ENCODE measurements at places on chromosomes 12 and 14.

DNA sequence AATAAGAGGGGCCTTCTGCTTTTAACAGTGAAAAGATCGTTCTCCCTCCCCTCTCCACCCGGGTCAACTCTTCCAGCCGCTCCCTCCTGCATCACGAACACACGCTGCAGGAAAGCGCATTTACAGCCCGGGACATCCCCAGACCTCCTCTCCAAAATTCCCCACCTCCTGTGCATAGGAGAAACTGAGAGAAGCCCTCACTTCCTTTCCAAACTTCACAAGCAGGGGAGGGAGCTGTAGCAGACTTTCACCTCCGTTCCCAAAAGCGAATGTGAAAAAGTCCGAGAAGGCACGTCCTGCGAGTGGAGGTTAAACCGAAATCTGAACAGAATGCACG is 513 bp downstream of the BCAT1 start:
- ATAC-seq: peak; percentile 25

DNA sequence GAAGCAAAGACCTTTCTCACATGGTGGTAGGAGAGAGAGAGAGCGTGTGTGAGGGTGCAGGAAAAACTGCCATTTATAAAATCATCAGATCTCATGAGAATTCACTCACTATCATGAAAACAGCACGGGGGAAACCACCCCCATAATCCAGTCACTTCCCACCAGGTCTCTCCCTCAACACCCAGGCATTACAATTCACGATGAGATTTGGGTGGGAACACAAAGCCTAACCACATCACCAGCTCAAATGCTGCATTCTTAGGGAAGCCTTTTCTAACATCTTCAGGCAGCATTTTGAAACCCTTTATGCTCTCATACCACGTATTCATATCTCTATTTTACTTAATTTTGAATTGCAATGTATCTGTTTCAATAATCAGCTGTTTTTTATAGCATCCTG is 165.9 kb downstream of the TMTC3 start:
- no peak for ATAC-seq

DNA sequence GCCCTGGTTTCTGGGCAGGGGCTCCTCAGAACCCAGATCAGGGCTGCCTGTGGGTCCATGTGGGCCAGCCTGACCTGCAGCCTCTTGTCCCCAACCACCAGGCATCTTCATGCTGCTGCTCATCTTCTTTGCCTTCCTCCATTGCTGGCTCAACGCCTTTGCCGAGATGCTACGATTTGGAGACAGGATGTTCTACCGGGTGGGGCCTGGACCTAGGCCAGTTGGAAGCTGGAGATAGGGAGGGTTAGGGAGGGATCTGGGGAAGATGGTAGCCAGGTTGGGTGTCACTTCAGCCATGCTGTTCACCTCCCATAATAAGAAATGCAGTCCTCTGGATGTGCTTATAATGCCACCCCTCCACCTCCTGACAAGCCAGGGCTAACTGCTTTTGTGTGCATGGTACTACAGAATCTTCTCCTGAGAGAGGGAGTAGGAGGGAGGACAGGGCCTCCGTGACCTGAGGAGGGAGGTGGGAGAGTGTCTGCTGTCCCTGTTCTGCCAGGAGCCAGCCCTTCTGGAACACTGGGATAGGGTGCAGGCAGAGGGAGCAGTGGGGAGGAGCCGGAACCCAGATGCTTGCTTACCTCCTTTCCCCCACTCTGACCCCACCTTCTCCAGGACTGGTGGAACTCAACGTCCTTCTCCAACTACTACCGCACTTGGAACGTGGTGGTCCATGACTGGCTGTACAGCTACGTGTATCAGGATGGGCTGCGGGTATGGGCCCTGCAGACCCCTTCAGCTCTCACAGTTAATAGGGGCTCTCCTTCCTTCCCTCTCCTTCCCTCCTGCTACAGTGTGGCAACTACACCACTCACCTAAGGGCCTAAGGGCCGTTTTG is 17.6 kb downstream of the SOAT2 start:
- no peak for ATAC-seq

GRCh38 chr14:85947461-85948139 is 417.7 kb downstream of the FLRT2 start:
- ATAC-seq: peak; percentile 56

DNA sequence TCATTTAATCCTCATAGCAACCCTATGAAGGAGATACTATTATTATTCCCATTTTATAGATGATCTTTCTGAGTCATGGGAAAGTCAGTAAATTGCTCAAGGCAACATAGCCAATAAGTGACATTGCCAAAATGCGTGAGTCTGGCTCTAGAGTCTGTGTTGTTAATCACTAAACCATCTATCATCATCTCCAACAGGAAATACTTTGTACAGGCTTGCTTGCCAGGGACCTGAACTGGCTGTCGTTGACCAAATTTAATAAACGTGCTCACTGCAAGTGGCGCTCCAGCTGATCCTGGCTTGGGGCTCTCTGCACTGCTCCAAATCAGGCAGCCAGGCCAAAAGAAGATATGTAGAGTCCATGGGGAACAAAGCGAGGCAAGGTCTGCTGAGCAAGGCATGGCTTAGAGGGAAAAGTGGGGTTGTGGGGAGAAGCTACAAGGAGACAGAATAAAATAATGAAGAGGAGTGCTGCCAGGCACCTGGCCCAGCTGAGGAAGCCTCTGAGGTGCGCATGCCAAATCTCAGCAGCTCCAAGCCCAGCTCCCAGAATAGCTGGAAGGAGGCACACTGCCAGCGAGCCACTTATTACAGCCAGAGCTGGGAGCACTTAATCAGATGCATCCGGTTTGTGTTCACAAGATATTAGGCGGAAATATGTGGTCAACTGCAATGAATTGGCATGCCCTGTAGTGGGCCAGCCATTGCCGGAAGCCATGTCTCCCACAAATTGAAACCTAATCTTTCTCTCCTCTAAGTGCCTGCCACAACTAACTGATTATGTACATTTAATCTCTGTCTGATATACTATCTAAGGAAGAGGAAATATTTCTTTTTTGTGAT is 43.3 kb upstream of the PTPRO start:
- ATAC-seq: peak; percentile 89

GRCh38 chr14:63178912-63179311 is 25.3 kb upstream of the RHOJ start:
- ATAC-seq: no peak

DNA sequence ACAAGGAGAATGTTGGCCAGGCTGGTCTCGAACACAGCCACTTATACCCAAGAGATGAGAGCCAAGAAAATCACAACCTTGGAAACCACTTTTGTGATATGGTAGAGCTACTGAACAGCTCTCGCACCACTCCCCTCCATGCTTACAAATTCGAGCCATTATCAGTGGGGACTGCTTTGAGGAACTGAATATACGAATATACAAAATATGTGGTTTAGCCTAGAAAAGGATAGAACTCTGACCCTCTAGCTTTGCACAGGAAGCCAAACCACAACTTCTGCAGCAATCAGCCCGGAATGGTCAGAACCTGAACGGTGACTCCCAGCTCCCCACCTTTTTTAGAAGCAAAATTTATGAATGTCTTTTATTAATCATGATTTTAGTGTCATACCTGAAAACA is 129.8 kb upstream of the TMEM132C start:
- no peak for ATAC-seq

GRCh38 chr14:63993992-63994391 is 141.2 kb downstream of the SYNE2 start:
- no peak for ATAC-seq

- ATAC-seq: peak; percentile 44
These were observed 87.2 kb downstream of the SCN8A start for GRCh38 chr12:51678086-51678724.

- peak; percentile 80 for ATAC-seq
These were observed 43.7 kb downstream of the DDX11 start for GRCh38 chr12:31117203-31118011.

GRCh38 chr12:331287-331686 is 57.8 kb downstream of the KDM5A start:
- ATAC-seq: no peak

- no peak for ATAC-seq
These were observed 78.5 kb upstream of the FBRSL1 start for GRCh38 chr12:132411457-132411856.

DNA sequence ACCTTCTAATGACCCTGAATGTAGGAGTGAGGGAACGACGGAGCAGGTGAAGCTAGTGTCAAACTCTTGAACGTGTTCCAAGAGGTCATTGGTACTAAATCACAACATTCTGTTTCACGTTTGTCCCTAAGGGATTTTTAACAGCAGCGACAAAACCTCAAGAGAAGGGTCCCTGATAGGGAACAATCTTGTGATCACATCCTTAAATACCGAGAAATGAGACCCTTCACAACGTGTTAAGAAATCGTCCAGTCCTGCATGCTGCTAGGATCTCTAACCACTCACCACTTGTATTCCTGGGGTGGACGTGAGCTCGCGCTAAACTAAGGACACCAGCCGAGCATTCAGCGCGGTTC is 134.1 kb upstream of the KRAS start:
- ATAC-seq: no peak

GRCh38 chr14:87767567-87767901 is 225.4 kb downstream of the GALC start:
- ATAC-seq: no peak

- ATAC-seq: no peak
These were observed 62.9 kb upstream of the PDE3A start for GRCh38 chr12:20305470-20305869.

DNA sequence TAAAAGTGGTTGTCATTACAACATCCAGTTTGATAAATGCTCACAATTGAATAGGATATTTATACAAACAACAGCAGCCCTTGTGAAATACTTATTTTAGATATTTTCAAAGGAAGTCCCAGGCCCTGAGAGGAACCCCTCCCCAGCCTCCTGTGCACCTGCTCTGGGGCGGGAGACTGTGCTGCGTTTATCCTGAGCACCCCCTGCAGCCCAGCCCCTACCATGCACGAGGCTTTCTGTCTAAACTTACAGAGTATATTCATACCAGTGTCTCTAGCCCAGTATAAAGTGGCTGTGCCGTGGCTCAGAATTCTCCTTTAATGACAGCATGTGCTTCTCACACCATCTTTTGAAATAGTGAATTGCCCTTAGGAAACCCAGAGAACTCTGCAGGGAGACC is 1084.3 kb downstream of the TMEM121 start:
- ATAC-seq: no peak

DNA sequence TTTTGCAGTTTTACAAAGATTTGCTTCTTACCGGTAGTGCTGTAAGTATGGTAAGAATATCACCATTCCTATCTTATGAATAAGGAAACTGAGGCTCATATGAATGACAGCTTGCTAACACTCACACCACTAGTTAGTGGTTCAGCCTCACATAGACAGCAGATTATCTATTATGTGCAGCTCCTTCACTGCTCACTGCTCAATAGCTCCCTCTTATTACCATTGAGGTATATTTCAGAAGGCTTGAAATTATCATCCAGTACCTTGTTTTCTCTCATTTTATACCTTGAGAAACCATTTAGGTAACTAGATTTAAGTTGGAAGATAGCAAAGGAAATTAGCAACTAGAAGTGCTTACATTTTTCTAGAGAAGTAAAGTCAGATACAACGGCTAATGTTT is 15.5 kb downstream of the RIC8B start:
- ATAC-seq: no peak

Data from motor neuron (in vitro differentiated cells).